CD4-positive, CD25-positive, alpha-beta regulatory T cell (primary cell): ENCODE measurements at places on chromosomes 6 and 20.

DNA sequence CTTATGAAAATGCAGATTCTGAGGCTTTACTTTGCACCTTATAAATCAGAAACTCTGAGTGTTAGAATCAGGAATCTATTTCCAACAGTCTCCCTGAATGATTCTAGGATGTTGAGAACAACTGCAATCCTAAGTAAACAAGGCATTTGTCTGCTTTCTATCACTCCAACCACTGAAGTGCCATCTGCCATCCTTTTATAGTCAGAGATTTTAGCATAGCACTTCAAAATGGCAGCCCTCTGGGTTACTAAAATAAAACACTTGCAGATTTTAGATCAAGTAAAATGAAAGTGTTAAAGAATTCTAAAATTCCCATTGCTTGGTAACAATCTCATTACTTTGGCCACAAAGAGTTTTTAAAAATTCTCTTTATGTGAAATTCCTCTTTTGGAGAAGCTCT is 258.9 kb downstream of the CD109 start:
- no peak for DNase-seq
- no peaks in the 10 kb centered on the region for H3K27me3 ChIP-seq
- H3K4me3 ChIP-seq: no peak overlapping the region
- H3K27ac ChIP-seq: no peak overlapping the region
- no peaks in the 10 kb centered on the region for H3K36me3 ChIP-seq

GRCh38 chr6:110731898-110732297 is 83.4 kb downstream of the CDK19 start:
- no peak overlapping the region for H3K27ac ChIP-seq
- H3K36me3 ChIP-seq: peaks cover 5% of the 10 kb centered on the region
- H3K4me1 ChIP-seq: no peaks in the 10 kb centered on the region
- no peak for DNase-seq
- no peaks in the 10 kb centered on the region for H3K27me3 ChIP-seq
- no peak overlapping the region for H3K4me3 ChIP-seq

GRCh38 chr6:107941627-107942026 is 16.4 kb downstream of the SEC63 start:
- no peaks in the 10 kb centered on the region for H3K27me3 ChIP-seq
- no peaks in the 10 kb centered on the region for H3K36me3 ChIP-seq
- no peak overlapping the region for H3K27ac ChIP-seq
- H3K4me1 ChIP-seq: peaks cover 11% of the 10 kb centered on the region

- H3K27me3 ChIP-seq: no peaks in the 10 kb centered on the region
- no peak overlapping the region for H3K4me3 ChIP-seq
- H3K36me3 ChIP-seq: no peaks in the 10 kb centered on the region
- no peak overlapping the region for H3K27ac ChIP-seq
- DNase-seq: no peak
- peaks cover 10% of the 10 kb centered on the region for H3K4me1 ChIP-seq
Observed at GRCh38 chr6:149025061-149025460, 278.2 kb downstream of the UST start.

GRCh38 chr20:7850775-7851490 is 89.3 kb downstream of the HAO1 start:
- no peaks in the 10 kb centered on the region for H3K36me3 ChIP-seq
- no peaks in the 10 kb centered on the region for H3K27me3 ChIP-seq
- H3K4me1 ChIP-seq: no peaks in the 10 kb centered on the region
- DNase-seq: no peak
- H3K4me3 ChIP-seq: no peak overlapping the region
